ENCODE measurements at places on chromosomes 3 and 15.
A peak's percentile ranks its signal among the peaks of the same experiment; 100 is the strongest.

DNA sequence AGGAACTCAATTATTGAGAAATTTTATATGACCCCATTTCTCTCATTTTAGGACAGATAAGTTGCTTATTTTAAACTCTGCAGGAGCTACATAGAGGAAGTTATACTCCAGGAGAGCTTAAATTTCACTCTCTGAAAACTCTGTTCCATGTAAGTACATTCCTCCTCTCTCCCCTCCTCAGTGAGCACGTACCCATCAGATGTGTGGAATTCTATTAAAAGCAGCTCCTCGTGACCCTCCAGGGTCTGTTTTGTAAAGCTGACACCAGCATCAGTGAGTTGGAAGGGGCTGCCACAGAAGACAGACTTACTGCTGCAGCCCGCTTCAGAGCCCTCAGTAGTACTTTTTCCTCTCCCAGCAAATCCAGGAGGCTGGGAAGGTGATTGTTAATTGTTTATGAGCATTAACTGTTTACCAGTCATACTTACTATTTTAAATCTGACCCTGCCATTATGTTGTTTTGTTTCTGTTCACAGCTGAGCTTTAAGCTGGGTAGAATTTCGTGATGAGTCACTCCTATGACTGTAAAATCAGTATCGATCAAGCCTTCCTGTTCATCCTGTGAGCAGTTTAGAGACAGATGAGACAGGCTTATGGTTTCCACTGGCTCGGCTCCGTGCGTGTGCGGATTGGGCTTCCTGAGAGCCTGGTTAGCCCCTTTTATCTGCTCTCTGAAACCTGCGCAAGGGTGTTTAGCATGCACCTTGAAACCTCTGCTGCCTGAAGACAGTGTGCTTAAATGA, 20.4 kb downstream of the IGF1R start:
- DNase-seq = no peak

GRCh38 chr15:35757765-35758164, 211.8 kb upstream of the DPH6 start:
- DNase-seq = no peak

GRCh38 chr3:63719796-63720445, 67.4 kb downstream of the SNTN start:
- DNase-seq = no peak

GRCh38 chr3:165383381-165383780, 187.2 kb upstream of the SLITRK3 start:
- no peak for DNase-seq

- no peak for DNase-seq
Measured at GRCh38 chr3:14946236-14946635, 1.1 kb upstream of the NR2C2 start.

GRCh38 chr15:57036352-57036751, 117.9 kb downstream of the TCF12 start:
- DNase-seq = peak; percentile 59

DNA sequence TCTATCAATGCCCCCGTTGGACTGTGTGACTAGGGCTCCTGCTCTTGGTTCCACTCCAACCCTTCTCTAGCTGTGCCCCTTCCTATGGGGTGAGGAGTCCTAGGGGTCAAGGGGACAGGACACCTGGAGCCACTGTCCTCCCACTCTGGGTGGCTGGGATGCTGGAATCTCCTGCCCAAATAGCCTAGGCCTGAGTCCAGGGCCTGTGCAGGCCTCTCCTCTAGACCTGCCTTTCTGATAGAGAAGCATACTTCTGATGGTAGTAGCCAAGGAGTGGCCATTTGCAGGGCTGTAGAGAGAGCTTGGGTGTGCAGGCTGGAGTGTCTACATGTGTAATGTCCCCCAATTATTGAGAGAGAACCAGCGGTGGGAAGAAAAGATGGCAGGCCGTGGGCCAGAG, 54.2 kb downstream of the ITGA11 start:
- DNase-seq = no peak

GRCh38 chr3:40382617-40382979, 4.4 kb upstream of the ENTPD3 start:
- no peak for DNase-seq

All from mesendoderm (in vitro differentiated cells).